ENCODE measurements at places on chromosomes 1 and 21. TPM values are rescaled to one million over a fixed set of nuclear protein-coding genes. Genes with fewer than 3 reads are reported as not detected.

- peaks cover 8% of the 10 kb centered on the region for H3K36me3 ChIP-seq
- H3K4me3 ChIP-seq = peak overlapping the region; percentile 84
- peak overlapping the region; percentile 88 for H3K27ac ChIP-seq
- H3K27me3 ChIP-seq = no peaks in the 10 kb centered on the region
- peaks cover 17% of the 10 kb centered on the region for H3K4me1 ChIP-seq
Observed at GRCh38 chr1:225428881-225429455, 1.1 kb upstream of the LBR start.

GRCh38 chr1:3478187-3478586, 23.7 kb downstream of the ARHGEF16 start:
- H3K4me3 ChIP-seq = no peak overlapping the region
- H3K4me1 ChIP-seq = no peaks in the 10 kb centered on the region
- no peaks in the 10 kb centered on the region for H3K36me3 ChIP-seq
- no peak overlapping the region for H3K27ac ChIP-seq
- no peaks in the 10 kb centered on the region for H3K27me3 ChIP-seq

- H3K4me3 ChIP-seq = no peak overlapping the region
- no peak overlapping the region for H3K27ac ChIP-seq
- no peaks in the 10 kb centered on the region for H3K27me3 ChIP-seq
- ATAC-seq = no peak
- peaks cover 24% of the 10 kb centered on the region for H3K4me1 ChIP-seq
Observed at GRCh38 chr1:50454911-50455310, 31.7 kb upstream of the DMRTA2 start.

DNA sequence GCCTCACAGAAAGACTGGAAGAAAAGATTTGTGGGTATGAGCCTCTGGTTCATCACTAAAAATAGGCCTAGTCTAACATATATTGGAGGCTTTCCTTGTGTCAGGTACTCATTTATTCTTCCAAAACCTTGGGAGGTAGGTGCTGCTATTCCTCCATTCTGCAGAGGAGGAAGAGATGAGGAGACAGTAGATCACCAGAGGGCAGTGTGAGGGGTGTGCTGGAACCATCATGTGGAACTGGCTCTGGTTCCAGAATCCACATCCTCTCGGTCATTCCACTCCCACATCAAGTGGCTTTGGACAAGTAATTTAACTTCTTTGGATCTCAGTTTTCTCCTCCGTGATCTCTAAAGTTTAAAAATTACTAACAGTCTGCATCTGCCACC, 7.4 kb upstream of the INKA2 start:
- H3K27ac ChIP-seq = no peak overlapping the region
- no peaks in the 10 kb centered on the region for H3K36me3 ChIP-seq

- H3K4me1 ChIP-seq = peaks cover 19% of the 10 kb centered on the region
- no peak overlapping the region for H3K4me3 ChIP-seq
- no peaks in the 10 kb centered on the region for H3K27me3 ChIP-seq
- no peak for ATAC-seq
Observed at GRCh38 chr1:234875328-234875952, 253.2 kb downstream of the TOMM20 start.

- no peak for ATAC-seq
- peaks cover 3% of the 10 kb centered on the region for H3K27me3 ChIP-seq
- H3K27ac ChIP-seq = no peak overlapping the region
- no peak overlapping the region for H3K4me3 ChIP-seq
- no peaks in the 10 kb centered on the region for H3K36me3 ChIP-seq
Observed at GRCh38 chr1:228311091-228311490, 95.5 kb downstream of the TRIM11 start.

DNA sequence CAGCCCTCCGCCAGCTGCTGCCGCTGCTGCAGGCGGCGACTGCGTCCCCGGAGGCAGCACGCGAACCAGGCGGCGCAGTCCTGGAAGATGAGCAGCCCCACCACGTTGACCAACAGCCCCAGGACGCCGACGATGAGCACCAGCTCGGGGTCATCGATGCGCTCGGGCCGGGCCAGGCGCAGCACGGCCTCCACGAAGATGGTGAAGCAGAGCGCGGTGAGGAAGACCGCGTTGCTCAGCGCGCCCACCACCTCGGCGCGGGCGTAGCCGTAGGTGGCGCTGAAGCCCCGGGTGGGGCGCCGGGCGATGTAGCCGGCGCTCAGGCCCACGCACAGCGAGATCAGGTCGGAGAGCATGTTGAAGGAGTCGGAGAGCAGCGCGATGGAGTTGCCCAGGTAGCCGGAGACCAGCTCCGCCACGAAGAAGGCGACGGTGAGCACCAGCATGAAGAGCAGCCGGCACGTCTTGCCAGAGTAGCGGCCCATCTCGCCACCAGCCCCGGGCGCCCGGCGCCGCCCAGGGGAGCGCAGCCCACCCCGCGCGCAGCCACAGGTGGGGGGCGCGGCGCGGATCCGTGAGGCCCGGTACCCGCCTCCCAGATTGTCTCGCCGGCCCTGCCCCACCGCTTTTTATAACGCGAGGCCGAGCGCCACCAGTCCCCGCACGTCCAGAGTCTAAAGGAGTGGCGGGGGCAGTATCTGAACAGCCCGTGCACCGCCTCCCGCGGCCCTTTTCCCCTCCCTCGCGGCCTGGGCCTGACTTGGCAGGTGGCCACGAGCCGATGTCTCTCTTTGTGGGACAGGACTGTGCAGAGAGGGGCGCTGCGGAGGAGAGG, at the start of gene SLC30A10:
Gene SLC30A10 (minus strand): TSS at position 602 of the 835 bp plus-strand sequence. CDS start 117 bp downstream, at position 485.
- no peak for ATAC-seq
- H3K27me3 ChIP-seq = peaks cover 31% of the 10 kb centered on the region
- H3K36me3 ChIP-seq = no peaks in the 10 kb centered on the region

DNA sequence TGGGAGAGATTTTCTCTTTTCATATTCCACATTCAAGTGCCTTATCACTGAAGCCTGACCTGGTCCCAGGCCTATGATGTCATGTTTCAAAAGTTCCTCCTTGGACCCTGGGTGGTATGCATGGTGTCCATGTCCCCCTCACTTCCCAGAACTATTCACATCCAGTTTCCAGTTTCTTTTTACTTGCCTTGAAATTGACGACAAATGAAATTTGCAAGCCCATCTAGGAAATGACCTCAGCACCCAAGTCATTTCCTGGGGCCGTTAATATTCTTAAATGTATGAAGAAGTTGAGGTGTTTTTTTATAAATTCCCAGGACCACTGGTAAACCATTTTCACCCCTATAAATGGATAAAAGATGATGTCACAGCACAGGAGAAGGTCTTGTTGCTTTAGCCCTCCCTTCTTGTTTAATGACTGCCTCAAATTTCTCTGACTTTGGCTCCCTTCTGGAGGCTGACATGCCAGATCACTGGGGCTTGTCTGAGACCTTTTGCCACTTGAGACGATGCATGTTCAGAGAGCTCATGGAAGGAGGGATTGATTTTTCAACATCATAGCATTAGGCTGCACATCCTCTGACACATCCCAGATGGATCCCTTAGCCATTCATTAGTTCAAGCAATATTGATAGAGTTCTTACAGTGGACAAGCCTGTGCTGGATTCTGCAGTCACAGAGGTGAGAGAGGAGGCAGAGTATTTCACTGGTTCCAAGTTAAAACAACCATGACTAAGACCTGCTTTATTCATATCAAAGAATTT, 221.3 kb downstream of the PLPP3 start:
- H3K4me1 ChIP-seq = no peaks in the 10 kb centered on the region
- no peak for ATAC-seq
- no peak overlapping the region for H3K27ac ChIP-seq
- H3K4me3 ChIP-seq = no peak overlapping the region

GRCh38 chr1:10170239-10170574, 40.2 kb upstream of the KIF1B start:
- H3K4me3 ChIP-seq = peak overlapping the region; percentile 59
- peak overlapping the region; percentile 86 for H3K27ac ChIP-seq
- ATAC-seq = peak; percentile 94
- peaks cover 74% of the 10 kb centered on the region for H3K36me3 ChIP-seq

Gene SELP
- total RNA-seq = 0.90 TPM

Gene CCDC30
- 5.2 TPM for total RNA-seq

Gene CFHR2
- total RNA-seq = not detected

Gene ALPL
- total RNA-seq = not detected

Data from activated T-helper 17 cell treated with anti-CD3 and anti-CD28 coated beads, Interleukin-2, amount 50 U/mL, for 72 hours (primary cell).